ENCODE measurements at places on chromosomes 16 and 17.
A peak's percentile ranks its signal among the peaks of the same experiment; 100 is the strongest.

- DNase-seq: no peak
These were observed 37.4 kb downstream of the ANKRD11 start for GRCh38 chr16:89452925-89453324.

DNA sequence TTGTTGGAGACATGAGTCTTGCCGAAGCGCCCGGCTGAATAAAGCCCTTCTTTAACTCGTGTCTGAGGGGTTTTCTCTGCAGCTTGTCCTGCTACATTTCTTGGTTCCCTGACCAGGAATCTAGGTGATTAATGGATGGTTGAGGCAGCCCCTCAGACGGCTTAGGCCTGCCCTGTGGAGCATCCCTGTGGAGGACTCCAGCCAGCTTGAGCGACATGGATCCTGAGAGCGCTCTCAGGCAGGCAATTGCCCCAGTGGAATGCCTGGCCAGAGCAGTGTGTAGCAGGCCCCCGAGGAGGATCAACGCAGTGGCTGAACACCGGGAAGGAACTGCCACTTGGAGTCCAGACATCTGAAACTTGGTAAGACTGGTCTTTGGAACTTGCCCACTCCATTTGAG is 17.3 kb upstream of the ENDOV start:
- no peak for DNase-seq

DNA sequence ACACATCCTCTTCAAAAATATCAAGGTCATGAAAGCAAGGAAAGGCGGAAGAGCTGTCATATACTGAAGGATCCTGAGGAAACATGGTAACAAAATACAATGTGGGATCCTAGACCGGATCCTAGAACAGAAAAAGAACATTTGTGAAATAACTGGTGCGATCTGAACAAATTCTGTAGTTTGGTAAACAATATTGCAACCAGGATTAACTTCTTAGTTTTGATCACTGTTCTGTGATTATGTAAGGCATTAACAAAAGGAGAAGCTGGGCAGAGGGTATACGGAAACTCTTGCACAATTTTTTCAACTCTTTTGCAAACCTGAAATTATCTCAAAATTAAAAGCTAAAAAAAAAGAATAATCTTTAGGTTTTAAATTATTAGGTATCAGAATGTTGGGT is 109.7 kb downstream of the TRIM37 start:
- no peak for DNase-seq

DNA sequence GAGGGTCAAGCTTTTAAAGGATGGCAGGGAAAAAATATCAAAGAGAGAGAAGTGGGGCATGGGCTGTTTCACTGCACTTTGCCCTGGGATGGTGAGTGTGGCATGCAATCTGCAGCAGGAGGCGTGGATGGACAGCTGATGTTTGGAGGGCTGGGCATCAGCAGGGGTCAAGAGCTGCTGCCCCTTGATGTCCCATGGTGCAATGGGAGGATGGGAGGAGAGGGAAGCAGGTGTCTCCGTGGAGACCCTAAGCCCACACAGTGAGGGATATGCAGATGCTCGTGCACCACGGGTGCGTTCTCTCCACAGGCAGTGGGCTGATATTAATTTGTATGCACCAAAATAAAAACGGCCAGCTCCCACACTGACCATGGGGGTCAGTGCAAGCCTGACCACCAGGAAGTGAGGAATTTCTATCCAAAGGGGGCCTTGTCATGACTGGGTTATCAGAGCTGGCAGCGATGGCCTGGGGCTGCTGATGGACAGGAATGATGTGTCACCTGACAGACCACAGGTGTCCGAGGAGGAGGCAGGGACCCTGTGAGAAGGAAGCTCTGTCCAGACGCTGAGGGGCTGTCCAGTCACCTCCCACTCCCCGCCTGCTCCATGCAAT is 183.6 kb downstream of the IRF8 start:
- DNase-seq: no peak

DNA sequence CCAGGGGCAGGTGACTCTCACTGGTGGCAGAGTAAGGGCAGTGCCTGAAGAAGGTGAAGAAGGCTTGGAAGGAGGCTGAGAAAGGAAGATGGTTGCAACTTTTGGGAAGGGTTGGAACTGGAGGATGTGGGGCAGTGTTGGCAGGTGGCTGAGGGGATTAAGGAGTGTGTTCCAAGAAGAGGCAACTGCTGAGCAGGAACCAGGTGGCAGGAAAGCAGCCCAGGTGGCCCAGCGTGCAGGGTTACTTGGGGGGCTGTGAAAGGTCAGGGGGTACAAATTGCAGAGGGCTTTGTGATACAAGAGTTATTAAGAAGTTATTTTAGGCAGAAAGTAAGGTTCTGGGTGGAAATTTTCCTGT is 28.6 kb downstream of the WSCD1 start:
- no peak for DNase-seq

- DNase-seq: peak; percentile 37
These were observed 30.0 kb upstream of the SKAP1 start for GRCh38 chr17:48460052-48460451.

- no peak for DNase-seq
These were observed 32.2 kb upstream of the MLKL start for GRCh38 chr16:74732707-74733350.
